ENCODE measurements at places on chromosomes 1 and 21. TPM values are rescaled to one million over a fixed set of nuclear protein-coding genes. Genes with fewer than 3 reads are reported as not detected.

Gene MAP3K7CL
- total RNA-seq, result 11.6 TPM

DNA sequence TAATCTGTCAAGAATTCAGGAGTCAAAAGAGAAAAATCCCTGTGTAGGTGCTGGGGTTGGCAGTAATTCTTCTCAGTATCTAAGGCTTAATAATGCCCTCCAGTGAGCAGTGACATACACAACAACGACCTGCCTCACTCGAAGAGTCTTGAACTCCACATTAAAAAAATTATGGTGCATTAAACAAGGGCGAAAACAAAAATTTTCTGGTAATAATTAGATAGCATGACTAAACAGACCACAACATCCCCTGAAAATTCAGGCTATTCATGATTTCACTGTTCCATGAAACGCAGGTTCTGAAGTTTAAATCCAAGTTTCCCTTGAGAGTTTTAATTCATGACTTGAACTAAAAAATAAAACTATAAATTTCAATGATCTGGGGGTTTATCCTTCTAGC lies 5.1 kb downstream of the SRSF4 start:
- no peak for DNase-seq
- H3K4me3 ChIP-seq, result no peak overlapping the region
- H3K27me3 ChIP-seq, result no peaks in the 10 kb centered on the region
- peaks cover 37% of the 10 kb centered on the region for H3K4me1 ChIP-seq
- H3K36me3 ChIP-seq, result peaks cover 7% of the 10 kb centered on the region

GRCh38 chr1:157004327-157004726 lies 41.2 kb downstream of the ARHGEF11 start:
- H3K27ac ChIP-seq, result no peak overlapping the region
- H3K4me1 ChIP-seq, result no peaks in the 10 kb centered on the region

Gene PPIAL4G
- 5.8 TPM for total RNA-seq

DNA sequence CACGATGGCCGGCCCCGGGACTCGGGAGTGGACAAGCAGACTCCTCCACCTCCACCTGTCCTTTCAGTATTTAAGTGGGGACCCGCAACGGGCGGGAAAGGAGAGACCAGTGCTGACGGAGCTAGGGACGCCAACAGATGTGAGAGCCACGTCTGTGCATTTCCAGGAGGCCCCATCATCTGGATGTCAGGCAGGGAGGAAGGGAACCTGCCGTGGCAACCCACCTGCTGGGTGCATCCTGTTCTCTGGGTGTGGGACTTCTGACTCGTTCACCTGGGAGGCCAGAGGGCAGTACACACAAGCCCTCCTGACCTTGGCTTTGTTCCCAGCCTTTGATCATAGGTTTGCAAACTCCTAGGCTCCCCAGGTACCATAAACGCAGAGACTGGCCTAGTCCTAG lies 5.6 kb upstream of the PCBP3 start:
- no peaks in the 10 kb centered on the region for H3K4me1 ChIP-seq
- no peaks in the 10 kb centered on the region for H3K27me3 ChIP-seq
- H3K36me3 ChIP-seq, result no peaks in the 10 kb centered on the region
- no peak for DNase-seq
- H3K4me3 ChIP-seq, result no peak overlapping the region
- H3K27ac ChIP-seq, result no peak overlapping the region

DNA sequence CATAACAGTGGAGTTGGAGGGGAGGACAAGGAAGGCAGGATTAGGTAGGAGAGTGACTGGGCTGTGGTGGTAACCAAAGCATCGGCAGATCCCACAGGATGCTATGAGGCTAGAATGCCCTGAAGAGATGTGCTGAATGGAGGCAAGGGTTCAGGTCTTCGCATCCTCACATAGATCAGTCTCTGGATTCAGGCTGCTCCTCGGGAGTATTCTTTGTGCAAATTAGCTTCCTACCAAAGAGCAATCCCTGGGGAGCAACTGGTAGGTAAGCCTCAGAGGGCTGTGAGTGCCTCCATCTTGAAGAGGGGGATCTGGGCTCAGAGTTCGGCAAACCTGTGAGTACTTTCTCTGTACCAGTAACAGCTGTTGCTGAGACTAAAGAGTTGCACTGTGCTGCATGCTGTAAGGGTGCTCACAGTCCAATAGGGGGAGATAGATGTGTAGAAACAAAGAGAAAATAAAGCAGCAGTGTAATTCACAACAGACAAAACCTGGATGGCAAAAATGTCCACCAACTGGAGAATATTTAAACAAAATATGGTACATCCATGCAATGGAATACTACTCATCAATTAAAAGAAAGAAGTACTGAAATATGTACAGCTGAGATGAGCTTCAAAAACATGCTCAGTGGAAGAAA lies 322.4 kb upstream of the DEPDC1 start:
- no peak overlapping the region for H3K27ac ChIP-seq
- H3K36me3 ChIP-seq, result no peaks in the 10 kb centered on the region
- H3K27me3 ChIP-seq, result no peaks in the 10 kb centered on the region
- H3K4me3 ChIP-seq, result no peak overlapping the region

Gene TMEM234
- total RNA-seq, result 15.9 TPM

GRCh38 chr1:160575112-160575664 lies 4.1 kb downstream of the CD84 start:
- DNase-seq, result no peak
- peaks cover 55% of the 10 kb centered on the region for H3K4me1 ChIP-seq
- no peaks in the 10 kb centered on the region for H3K27me3 ChIP-seq
- H3K27ac ChIP-seq, result peak overlapping the region; percentile 79
- peak overlapping the region; percentile 66 for H3K4me3 ChIP-seq

Gene RGS16
- 19.2 TPM for total RNA-seq

Gene OLFML2B
- total RNA-seq, result 0.35 TPM

DNA sequence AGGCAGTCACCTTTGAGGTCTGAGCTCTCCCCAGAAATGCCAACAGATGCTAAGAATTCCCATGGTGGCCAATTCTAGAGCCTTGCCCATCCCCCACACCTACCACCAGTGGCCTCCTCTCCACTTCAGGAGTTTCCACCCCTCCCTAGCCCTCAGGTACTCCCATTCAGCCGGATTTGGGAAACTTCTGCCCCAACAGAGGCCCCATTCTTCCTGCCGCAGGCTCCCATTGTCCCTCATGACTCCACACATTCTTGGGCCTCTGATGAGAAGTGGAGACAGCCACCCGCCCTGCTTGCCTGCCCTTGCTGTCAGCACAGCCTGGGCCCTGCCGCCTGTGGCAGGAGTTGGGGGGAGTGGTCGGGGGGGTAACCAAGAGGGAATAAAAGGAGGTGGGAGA lies 4.6 kb downstream of the BLACAT1 start:
- no peaks in the 10 kb centered on the region for H3K36me3 ChIP-seq
- no peak for DNase-seq
- H3K27ac ChIP-seq, result no peak overlapping the region
- H3K27me3 ChIP-seq, result peaks cover 16% of the 10 kb centered on the region
- peaks cover 13% of the 10 kb centered on the region for H3K4me1 ChIP-seq

Gene TTC22
- 16.4 TPM for total RNA-seq

Gene TBX15
- total RNA-seq, result not detected

DNA sequence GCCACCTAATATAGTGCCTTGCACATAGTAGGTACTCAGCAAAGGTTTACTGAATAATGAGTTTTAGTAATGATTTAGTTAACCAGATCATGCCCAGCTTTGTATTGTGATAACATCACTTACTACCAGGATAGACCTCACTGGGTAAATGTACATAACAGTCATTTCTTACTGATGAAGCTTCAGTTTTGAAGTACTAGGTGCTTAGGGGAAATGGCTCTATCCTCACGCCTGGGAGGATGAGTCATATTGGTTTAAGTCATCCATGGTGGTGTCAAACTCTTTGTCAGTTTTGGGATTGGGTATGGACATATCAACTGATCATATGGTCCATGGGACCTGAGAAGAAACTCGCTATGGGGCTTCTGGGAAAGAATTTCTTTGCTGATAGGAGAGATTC lies 90.6 kb upstream of the USP24 start:
- H3K4me1 ChIP-seq, result no peaks in the 10 kb centered on the region
- no peaks in the 10 kb centered on the region for H3K36me3 ChIP-seq
- H3K27ac ChIP-seq, result no peak overlapping the region
- H3K27me3 ChIP-seq, result no peaks in the 10 kb centered on the region
- DNase-seq, result no peak

GRCh38 chr1:897226-897625 lies 26.5 kb upstream of the SAMD11 start:
- H3K27me3 ChIP-seq, result peaks cover 4% of the 10 kb centered on the region
- peaks cover 10% of the 10 kb centered on the region for H3K4me1 ChIP-seq
- no peaks in the 10 kb centered on the region for H3K36me3 ChIP-seq
- DNase-seq, result no peak
- H3K27ac ChIP-seq, result no peak overlapping the region
- H3K4me3 ChIP-seq, result no peak overlapping the region

DNA sequence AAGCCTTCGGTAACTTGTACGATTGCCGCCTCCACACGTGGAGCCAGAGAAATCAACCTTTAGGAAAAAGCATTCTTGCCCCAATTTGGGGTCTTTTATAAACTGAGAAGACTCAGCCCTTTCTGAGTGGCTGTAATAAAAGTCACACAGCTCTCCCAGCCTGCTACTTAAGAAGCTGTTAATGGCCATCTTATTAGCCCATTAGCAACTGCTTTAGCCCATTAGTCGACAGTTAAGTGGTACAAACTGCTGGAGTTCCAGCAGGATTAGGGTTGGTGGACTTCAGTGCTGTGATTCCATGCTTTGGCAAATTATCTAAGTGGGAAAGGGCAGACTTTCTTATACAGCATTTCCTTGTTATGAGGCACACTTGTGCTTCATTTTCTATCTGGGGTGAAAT lies 461.3 kb downstream of the RPS6KC1 start:
- no peak overlapping the region for H3K27ac ChIP-seq
- no peaks in the 10 kb centered on the region for H3K4me1 ChIP-seq
- H3K4me3 ChIP-seq, result no peak overlapping the region
- H3K36me3 ChIP-seq, result no peaks in the 10 kb centered on the region

Gene MCOLN2
- total RNA-seq, result 2.5 TPM

- H3K36me3 ChIP-seq, result no peaks in the 10 kb centered on the region
- peak overlapping the region; percentile 59 for H3K4me3 ChIP-seq
- H3K27me3 ChIP-seq, result no peaks in the 10 kb centered on the region
- H3K4me1 ChIP-seq, result peaks cover 53% of the 10 kb centered on the region
- H3K27ac ChIP-seq, result peak overlapping the region; percentile 94
- DNase-seq, result peak; percentile 16
These were observed 4.5 kb downstream of the MAP7D1 start for GRCh38 chr1:36160388-36160948.

- H3K4me1 ChIP-seq, result no peaks in the 10 kb centered on the region
- no peak overlapping the region for H3K4me3 ChIP-seq
- H3K27me3 ChIP-seq, result no peaks in the 10 kb centered on the region
- H3K27ac ChIP-seq, result no peak overlapping the region
- no peak for DNase-seq
These were observed 271.4 kb upstream of the NR5A2 start for GRCh38 chr1:199756066-199756465.

- H3K4me3 ChIP-seq, result no peak overlapping the region
- H3K36me3 ChIP-seq, result no peaks in the 10 kb centered on the region
- H3K27ac ChIP-seq, result no peak overlapping the region
- H3K27me3 ChIP-seq, result no peaks in the 10 kb centered on the region
These were observed 217.5 kb downstream of the GABPA start for GRCh38 chr21:25952306-25952705.

GRCh38 chr1:236144033-236144432 lies 1.7 kb downstream of the GPR137B start:
- no peaks in the 10 kb centered on the region for H3K27me3 ChIP-seq
- H3K27ac ChIP-seq, result no peak overlapping the region
- no peaks in the 10 kb centered on the region for H3K36me3 ChIP-seq
- H3K4me1 ChIP-seq, result peaks cover 15% of the 10 kb centered on the region
- no peak for DNase-seq
- H3K4me3 ChIP-seq, result peak overlapping the region; percentile 91

DNA sequence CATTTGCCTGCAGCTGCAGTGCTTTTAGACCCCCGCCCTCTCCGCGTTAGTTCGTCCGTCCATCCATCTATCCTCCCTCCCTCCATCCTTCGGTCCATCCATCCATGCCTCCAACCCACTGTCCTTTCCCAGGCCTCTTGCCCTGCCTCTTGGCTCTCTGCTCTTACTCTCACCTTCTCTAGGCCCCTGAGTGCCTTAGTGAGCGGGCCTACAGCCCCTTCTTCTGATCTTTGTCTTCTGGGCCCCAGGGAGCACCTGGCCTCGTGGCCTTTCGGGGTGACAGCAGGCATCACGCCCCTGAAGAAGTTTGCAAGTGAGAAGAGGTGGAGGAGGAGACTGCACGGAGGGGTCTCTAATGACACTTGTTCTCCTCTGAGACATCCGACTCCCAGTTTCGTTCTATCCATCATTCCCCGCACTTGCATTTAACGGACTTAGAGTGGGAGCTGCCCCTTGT lies 842 bp downstream of the ATXN7L2 start:
- H3K27ac ChIP-seq, result peak overlapping the region; percentile 88
- no peaks in the 10 kb centered on the region for H3K27me3 ChIP-seq
- peaks cover 14% of the 10 kb centered on the region for H3K4me1 ChIP-seq

Gene PLA2G2F
- not detected for total RNA-seq

Gene RNU1-4
- total RNA-seq, result 4,458 TPM

Gene TRPM2
- 5.3 TPM for total RNA-seq

GRCh38 chr1:8727809-8728213 lies 89.6 kb downstream of the RERE start:
- no peaks in the 10 kb centered on the region for H3K4me1 ChIP-seq
- H3K27me3 ChIP-seq, result no peaks in the 10 kb centered on the region
- DNase-seq, result no peak
- no peaks in the 10 kb centered on the region for H3K36me3 ChIP-seq
- no peak overlapping the region for H3K27ac ChIP-seq

DNA sequence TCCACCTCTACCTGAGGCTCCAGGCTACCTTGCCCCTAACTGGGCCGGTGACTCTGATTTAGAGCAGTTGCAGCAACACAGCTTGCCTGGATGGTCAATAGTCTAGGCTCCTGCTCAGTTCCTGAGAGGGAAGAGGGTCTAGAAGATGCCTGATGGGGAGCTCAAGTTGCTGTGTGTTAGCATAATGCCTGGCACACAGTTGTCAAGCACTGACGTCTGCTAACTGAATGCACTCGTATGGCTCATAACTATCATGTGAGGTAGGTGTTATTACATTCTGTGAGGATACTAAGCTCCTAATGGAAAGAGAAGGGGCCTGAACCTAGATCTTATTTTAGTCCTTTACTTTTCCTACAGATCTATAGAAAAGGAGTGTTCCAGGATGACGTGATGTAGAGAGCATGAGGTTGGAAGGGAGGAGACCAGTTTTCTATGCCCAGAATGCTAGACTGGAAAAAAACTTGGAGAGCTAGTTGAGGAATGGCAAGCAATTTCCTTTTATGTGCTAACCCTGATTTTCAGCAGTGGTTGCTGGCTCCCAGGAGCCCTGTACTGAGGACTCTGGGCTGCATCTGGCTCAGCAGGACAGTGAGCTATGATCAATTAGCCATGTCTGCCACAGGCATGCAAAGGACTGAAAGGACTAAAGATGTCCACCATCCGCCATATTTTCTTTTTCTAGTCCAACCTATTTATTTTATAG lies 30.0 kb downstream of the FAM78B start:
- no peaks in the 10 kb centered on the region for H3K4me1 ChIP-seq
- H3K36me3 ChIP-seq, result no peaks in the 10 kb centered on the region
- DNase-seq, result no peak
- H3K27ac ChIP-seq, result no peak overlapping the region
- H3K27me3 ChIP-seq, result no peaks in the 10 kb centered on the region
- no peak overlapping the region for H3K4me3 ChIP-seq

- H3K4me3 ChIP-seq, result peak overlapping the region; percentile 40
- no peak overlapping the region for H3K27ac ChIP-seq
- no peaks in the 10 kb centered on the region for H3K36me3 ChIP-seq
- DNase-seq, result peak; percentile 81
- H3K4me1 ChIP-seq, result peaks cover 6% of the 10 kb centered on the region
These were observed 9.8 kb downstream of the RAP1GAP start for GRCh38 chr1:21659099-21659923.

GRCh38 chr1:19073311-19074186 lies 117.1 kb upstream of the IFFO2 start:
- no peak for DNase-seq
- H3K4me3 ChIP-seq, result no peak overlapping the region
- H3K4me1 ChIP-seq, result peaks cover 32% of the 10 kb centered on the region
- H3K27me3 ChIP-seq, result no peaks in the 10 kb centered on the region
- H3K27ac ChIP-seq, result peak overlapping the region; percentile 14

Gene OR2T29
- total RNA-seq, result not detected
